Fibroblast of lung (primary cell): ENCODE measurements at places on chromosomes 4 and X. TPM values are rescaled to one million over a fixed set of nuclear protein-coding genes. Genes with fewer than 3 reads are reported as not detected.
A peak's percentile ranks its signal among the peaks of the same experiment; 100 is the strongest.

GRCh38 chr4:138049355-138049754, 192.8 kb downstream of the SLC7A11 start:
- no peak overlapping the region for H3K27ac ChIP-seq
- DNase-seq = peak; percentile 55
- no peak overlapping the region for H3K4me3 ChIP-seq
- H3K4me1 ChIP-seq = peaks cover 5% of the 10 kb centered on the region
- H3K27me3 ChIP-seq = no peaks in the 10 kb centered on the region

- no peaks in the 10 kb centered on the region for H3K4me1 ChIP-seq
- no peaks in the 10 kb centered on the region for H3K36me3 ChIP-seq
- no peak overlapping the region for H3K27ac ChIP-seq
- no peak for DNase-seq
- no peaks in the 10 kb centered on the region for H3K27me3 ChIP-seq
Measured at GRCh38 chrX:147072747-147073146, 258.2 kb upstream of the CXorf51A start.

RNF128 gene
- 2.3 and 8.1 TPM in 2 replicates for total RNA-seq

DNA sequence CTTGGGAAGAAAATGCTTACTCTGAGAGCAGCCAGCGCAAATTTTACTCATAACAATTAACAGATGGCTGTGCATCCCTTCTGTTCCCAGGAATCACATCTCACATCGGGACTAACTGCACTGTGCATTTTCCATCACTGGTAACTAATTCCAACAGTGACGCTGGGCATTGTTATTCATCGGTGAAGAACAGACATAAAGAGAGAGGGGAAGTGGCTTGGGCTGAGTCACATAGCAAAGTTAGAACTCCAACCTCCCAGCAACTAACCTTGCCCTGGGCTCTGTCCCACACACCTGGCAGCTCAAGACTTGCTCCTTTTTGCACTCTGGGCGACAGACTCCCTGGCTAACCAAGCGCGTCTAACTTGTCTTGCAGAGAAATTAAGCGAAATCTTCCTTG, 6.4 kb upstream of the LONRF3 start:
- no peak overlapping the region for H3K4me3 ChIP-seq
- H3K27me3 ChIP-seq = peaks cover 8% of the 10 kb centered on the region
- no peak overlapping the region for H3K27ac ChIP-seq
- no peak for DNase-seq

DNA sequence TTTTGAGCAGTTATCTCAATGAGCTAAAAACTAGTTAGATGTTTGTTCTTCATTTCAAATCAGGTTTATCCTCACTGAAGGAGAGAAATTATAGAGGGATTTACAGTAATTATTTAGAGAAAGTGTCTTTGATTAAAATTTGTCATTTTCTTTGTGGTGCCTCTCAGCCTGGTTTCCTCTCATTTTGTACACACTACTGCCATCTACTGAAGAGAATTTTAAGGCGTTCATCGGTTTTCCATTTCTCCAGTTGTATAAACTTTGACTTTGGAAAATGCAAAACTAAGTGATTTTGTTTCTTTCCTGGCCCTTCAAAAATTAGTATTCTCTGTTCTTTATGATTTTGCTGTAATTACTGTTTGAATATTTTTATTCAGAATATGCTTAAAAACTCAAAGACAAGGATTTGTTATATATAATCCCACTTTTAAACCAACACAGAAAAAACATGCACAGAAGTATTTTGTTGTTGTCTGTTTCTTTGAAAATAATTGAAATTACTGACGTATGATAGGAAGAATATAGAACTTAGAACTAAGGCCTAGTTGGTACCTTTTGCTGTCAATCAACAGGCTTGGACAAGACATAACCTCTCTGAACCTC, 34.4 kb upstream of the ANXA3 start:
- no peaks in the 10 kb centered on the region for H3K36me3 ChIP-seq
- H3K27ac ChIP-seq = no peak overlapping the region
- H3K27me3 ChIP-seq = no peaks in the 10 kb centered on the region
- peak; percentile 24 for DNase-seq
- no peak overlapping the region for H3K4me3 ChIP-seq
- H3K4me1 ChIP-seq = no peaks in the 10 kb centered on the region
